ENCODE measurements at places on chromosomes 1 and 21.

DNA sequence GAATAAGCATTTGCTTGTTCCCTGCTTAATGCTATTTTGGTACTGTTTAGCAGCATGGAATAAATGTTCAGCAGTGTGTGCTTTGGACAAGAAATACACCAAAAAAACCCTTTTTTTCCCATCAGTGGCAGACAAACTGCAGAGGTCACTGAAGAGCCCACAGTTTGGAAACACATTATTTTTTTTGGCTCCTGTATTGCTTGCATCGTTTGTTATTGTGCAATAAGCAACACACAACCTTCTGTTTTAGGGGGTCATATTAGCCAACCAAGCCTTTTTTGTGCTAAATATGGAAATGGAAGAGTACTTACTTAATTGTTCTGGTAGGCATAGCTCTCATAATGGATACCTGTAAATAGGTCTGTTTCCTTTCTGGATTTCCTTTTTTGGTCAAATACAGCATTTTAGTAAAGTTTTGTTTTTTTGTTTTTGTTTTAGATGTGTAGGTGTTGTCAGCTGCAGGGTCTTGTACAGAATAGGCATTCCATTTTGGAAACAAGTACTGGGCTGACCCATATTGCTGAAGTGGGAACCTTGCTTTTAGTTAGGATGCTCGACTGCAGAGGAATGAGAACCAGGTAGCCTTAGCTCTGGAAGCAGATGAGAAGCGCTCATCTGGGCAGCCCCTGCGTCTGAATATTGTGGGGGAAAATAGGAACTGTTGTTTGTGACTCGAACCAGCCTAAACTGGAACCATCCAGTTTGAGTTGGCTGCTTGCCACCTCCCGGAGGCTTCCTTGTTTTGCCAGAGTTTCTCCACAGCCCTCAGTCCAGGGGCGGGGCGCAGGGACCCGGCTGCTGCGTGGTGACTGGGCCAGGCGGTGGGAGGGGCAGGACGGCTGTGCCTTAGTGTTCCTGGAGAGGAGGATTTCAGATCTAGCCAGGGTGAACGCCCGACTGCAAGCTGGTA lies 38.4 kb downstream of the SPEN start:
- DNase-seq: no peak

- DNase-seq: no peak
These were observed 28.7 kb upstream of the EIF4G3 start for GRCh38 chr1:21205416-21205815.

GRCh38 chr1:71561206-71561605 lies 480.4 kb upstream of the ZRANB2 start:
- DNase-seq: no peak

DNA sequence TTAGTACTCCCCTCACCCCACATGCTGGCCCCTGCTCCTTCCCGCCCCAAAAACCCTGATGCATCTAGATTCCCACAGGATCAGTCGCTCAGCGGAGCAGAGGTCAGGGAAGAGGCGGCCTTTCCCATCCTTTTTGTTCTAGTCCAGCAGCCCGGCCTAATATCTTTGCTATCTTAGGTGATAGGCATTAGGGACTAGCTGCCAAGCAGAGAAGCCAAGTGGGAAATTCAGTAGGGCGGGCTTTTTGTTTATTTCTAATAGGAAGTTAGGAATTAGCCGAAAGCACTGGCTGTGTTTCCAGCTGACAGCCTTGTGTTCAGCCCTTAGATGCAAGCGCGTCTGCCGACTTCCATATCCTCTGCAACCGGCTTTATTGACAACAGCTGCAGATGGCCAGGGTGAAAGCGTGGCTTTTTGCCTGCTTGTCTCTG lies 59.0 kb upstream of the BCAR3 start:
- no peak for DNase-seq

DNA sequence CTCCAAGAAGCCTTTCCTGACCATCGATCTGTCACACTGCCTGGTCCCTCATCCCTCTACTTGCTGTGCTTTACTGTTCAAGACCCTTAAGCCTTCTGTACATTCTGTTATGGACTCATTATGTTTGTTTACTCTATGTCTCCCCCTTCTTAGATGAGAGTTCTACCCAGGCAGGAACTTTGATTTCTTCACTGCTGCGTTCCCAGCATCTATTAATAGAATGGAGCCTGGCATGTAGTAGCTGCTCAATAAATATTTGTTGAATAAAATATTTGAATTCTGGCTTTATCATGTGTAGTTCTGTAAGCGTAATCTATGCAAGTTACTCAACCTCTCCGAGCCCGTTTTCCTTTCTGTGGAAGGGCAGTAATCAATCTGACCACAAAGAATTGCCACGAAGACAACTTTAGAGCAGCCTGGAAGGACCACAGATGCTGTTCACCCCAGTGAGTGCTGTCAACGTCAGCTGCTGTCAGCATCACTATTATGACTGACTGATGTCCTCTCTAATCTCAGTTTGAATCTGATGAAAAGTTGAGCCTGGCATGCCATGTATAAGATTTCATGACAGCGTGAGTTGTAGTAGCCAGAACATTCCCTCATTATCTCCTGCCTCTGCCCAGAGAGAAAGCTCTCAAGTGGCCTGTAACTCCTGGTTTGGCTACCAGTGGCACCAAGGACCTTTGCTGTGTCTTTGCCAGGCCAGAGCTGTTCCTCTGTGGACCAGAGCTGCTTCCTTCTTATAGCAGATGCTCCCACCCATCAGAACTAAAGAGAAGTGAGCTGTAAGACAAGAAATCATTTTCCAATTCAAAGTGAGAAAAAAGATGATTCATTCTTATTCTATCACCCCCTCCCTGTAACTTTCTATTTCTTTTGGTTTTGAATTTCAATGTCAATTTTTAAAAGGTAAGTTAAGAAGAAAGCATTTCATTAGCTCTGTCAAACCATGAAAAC lies 94.5 kb downstream of the PRDM2 start:
- DNase-seq: no peak

DNA sequence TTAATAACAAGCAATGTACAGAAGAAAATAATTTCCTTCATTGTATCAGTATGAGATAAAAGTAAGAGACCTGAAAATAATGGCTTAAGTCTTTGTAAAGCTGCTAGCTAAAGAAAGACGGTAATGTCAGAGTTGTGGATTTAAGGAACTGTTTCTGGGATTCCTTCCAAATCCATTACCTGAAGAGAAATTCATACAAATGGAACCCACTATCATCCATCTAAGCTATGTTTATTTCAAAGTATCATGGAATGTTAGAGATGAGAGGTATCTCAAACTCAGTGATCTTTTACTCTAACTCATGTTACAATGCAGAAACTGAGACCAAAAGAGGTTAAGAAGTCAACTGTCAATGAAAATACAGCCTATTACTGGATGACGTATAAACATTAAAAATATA lies 197.7 kb downstream of the DENND1B start:
- DNase-seq: no peak

DNA sequence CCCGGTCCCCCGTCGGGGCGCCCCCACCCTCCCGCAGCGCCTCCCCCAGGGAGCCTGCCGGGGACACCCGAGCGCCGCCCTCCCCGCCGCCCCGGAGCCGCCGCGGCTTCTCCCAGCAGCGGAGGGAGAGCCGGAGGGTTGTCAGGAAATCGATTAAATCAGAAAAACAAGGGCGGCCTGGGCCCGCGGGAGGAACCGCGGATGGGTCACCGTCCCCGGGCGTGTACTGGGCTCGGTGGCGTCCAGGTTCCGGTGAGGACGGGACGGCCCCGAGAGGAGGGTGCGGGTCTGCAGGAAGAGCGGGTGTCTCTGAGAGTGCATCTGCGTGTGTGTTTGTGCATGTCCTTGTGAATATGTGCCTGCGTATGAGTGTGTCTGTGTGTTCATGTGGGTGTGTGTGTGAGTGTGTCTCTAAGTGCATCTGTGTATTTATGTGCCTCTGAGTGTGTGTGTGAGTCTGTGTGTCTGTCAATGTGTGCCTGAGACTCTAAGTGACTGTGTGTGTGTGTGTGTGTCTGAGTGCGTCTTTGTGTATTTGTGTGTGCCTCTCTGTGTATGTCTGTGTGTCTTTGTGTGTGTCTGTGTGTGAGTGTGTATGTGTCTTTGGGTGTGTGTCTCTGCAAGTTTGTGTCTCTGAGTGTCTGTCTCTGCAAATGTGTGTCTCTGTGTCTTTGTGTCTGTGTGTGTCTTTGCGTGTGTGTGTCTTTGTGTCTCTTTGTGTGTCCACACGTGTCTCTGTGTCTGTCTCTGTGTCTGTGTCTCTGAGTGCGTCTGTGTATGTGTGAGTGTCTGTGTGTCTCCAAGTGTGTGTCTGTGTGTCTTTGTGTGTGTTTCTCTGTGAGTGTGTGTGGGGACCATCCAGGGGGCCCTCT lies 1.1 kb downstream of the SPSB1 start:
- DNase-seq: peak; percentile 23

GRCh38 chr21:44013380-44014088 lies 1.4 kb downstream of the TRAPPC10 start:
- peak; percentile 30 for DNase-seq

DNA sequence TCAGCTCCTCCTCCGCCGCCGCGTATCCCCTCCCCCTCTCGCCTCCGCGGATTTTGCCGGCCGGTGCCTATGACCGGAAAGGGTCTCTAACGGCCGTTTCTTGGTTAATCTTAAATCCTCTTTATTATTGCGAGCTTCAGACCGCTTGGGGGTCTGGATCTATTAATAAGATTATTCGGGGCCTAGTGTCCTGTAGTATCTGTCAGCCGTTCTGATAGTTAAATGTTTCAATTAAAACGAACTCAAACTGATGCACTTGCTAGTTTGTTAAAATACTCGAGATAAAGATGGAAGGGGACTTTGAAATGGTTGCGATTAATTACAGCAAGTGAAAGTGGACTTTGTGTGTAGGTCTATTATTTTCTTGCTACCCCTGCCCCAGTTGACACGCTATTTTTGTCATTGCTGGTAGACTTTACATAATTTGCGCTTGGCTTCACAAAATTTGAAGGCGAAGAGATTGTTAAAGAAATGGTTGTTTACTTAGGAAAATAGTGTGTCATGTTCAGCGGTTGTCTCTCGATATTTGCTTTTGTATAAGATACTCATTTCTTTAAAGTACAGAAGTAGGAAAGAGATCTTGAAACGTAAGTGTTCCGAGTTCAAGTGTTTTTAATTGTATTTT lies 779 bp downstream of the SON start:
- no peak for DNase-seq

DNA sequence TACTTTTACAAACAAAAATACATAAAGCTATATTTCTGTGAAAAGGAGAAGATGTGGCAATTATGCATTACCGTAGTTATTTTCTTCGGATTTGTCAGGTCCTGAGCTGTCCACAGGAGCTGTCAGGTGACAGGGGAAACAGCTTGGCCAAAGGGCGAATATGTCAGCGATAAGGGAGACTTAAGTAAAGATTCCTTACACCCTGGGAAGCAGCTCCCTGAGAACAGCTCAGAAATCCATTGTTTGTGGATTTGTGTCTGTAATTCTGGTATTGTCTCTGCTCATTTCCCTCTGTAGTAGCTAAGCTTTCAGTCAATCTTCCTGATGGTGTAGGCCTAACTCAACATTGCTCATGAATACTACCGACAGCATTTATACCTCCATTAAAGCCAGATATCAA lies 7.1 kb upstream of the CD34 start:
- no peak for DNase-seq

- no peak for DNase-seq
These were observed 32.5 kb downstream of the KIAA1614 start for GRCh38 chr1:180945151-180945550.

DNA sequence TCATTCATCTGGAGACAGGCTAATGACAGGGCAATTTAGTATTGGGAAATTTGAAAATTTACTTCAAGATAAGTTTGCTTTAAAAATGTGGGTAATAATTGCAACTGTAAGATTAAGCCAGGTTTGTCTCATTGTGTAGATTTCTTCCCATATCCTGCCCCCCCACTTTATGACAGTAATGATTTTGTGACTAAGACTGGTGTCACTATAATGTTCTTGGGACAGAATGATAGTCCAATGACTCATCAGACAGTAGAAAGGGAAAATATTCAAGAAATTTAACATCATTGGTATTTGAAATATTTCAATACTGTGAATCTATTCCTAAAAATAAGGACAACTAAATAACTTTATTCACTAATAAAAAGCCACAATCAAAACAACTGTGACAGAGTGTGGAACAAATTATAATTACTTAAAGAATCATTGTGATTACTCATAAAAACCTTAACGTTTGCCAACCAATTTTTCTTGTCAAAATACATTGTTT lies 36.7 kb downstream of the FH start:
- no peak for DNase-seq

- no peak for DNase-seq
These were observed 356.9 kb downstream of the SIPA1L2 start for GRCh38 chr1:232273011-232273410.

DNA sequence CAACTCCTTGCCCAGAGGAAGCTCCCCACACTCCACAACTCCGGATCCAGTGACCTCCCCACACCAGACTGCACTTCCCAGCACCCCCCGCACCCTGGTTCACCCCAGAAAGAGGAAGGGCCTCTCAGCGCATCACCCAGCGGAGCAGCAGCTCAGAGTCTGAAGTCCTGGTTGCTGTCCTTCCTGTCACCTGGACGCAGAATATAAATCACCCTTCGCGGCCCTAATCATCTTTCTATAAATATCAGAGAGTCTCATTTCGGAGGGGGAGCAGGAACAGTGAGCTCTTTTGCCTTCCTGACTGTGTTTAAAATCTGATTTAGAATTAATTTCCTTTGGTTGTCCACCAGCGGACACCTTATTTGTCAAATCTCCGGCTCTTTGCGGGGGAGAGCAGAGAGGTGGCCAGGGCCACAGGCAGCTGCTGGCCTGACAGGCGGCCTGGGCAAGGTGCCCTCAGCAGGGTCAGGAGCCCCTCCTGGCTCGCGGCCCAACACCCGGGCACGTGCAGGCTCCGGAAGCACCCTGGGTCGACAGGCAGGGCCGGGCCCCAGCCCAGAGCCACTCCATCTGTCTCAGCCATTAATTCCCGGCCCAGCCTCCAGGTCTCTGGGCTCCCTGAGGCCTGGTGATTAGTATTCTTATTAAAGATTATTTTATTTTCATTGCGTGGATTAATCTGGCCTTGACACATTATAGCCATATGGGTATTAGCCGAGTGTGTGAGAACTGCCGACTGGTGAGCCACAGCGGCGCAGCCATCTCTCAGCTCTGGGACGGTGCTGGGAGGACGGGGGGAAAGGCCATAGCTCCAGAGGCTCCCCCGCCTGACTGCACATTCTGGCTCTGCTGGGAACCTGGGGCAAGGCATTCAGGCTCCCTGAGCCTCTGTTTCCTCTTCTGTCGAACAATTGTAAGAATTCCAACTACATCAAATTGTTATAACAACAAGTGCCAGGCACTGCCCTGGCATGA lies 19.7 kb downstream of the EPHA8 start:
- no peak for DNase-seq

DNA sequence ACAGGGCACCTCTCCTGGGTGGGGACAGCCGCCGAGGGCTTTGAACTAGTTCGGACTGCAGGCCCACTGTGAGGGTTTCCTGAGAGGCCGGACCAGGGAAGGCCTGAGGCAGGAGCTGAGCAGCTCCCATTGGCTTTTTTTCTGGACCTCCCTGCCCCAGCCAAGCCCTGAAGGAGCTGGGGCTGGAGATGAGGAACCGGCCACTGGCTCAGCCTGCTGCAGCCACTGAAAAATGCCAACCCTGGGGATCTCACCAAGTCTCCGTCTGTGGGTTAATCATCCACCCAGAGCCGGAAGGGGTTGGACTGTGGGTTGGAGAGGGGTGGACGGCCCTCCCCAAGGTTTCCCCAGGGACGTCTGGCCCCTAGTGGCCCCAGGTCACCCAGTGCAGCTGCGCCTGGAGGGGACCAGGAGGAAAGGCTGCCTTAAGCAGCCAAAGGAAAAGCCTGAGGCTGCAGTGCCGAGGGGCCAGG lies 2.5 kb downstream of the VWA1 start:
- DNase-seq: no peak

- no peak for DNase-seq
These were observed 24.2 kb downstream of the MAPKAPK2 start for GRCh38 chr1:206708882-206709281.
